ENCODE measurements at places on chromosomes 13 and 19. TPM values are rescaled to one million over a fixed set of nuclear protein-coding genes. Genes with fewer than 3 reads are reported as not detected.
A peak's percentile ranks its signal among the peaks of the same experiment; 100 is the strongest.

DNA sequence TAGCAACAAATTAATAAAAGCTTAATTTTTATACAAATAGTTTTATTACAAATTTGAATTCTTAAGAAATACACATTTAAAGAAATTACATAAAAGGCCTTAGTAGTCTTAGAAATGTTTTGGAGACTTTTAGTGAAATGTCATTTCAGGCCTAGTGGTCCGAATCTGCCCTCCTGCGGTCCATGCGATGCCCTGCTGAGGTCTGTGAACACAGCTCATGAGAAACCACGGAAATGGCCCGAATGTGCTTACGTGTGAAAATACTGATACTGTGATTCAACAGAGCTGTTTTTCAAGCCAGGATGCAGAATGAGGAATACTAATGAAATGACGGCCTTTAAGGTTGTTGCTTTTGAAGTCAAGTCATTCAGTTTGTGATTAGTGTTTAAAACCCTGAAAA lies 157.9 kb downstream of the COL4A1 start:
- H3K4me1 ChIP-seq = no peaks in the 10 kb centered on the region
- H3K4me3 ChIP-seq = no peak overlapping the region
- no peak for DNase-seq
- H3K36me3 ChIP-seq = peaks cover 5% of the 10 kb centered on the region
- H3K27me3 ChIP-seq = no peaks in the 10 kb centered on the region
- no peak overlapping the region for H3K27ac ChIP-seq

GRCh38 chr13:49132479-49133002 lies 87.6 kb upstream of the MLNR start:
- H3K27me3 ChIP-seq = no peaks in the 10 kb centered on the region
- no peak overlapping the region for H3K4me3 ChIP-seq
- DNase-seq = no peak
- peaks cover 43% of the 10 kb centered on the region for H3K36me3 ChIP-seq
- H3K27ac ChIP-seq = no peak overlapping the region

- H3K27me3 ChIP-seq = no peaks in the 10 kb centered on the region
- H3K36me3 ChIP-seq = peaks cover 4% of the 10 kb centered on the region
- no peak overlapping the region for H3K4me3 ChIP-seq
- DNase-seq = no peak
- peaks cover 23% of the 10 kb centered on the region for H3K4me1 ChIP-seq
- H3K27ac ChIP-seq = no peak overlapping the region
Observed at GRCh38 chr19:5143471-5144411, 174.8 kb downstream of the KDM4B start.

Gene MIER2
- 44.1 TPM for total RNA-seq

DNA sequence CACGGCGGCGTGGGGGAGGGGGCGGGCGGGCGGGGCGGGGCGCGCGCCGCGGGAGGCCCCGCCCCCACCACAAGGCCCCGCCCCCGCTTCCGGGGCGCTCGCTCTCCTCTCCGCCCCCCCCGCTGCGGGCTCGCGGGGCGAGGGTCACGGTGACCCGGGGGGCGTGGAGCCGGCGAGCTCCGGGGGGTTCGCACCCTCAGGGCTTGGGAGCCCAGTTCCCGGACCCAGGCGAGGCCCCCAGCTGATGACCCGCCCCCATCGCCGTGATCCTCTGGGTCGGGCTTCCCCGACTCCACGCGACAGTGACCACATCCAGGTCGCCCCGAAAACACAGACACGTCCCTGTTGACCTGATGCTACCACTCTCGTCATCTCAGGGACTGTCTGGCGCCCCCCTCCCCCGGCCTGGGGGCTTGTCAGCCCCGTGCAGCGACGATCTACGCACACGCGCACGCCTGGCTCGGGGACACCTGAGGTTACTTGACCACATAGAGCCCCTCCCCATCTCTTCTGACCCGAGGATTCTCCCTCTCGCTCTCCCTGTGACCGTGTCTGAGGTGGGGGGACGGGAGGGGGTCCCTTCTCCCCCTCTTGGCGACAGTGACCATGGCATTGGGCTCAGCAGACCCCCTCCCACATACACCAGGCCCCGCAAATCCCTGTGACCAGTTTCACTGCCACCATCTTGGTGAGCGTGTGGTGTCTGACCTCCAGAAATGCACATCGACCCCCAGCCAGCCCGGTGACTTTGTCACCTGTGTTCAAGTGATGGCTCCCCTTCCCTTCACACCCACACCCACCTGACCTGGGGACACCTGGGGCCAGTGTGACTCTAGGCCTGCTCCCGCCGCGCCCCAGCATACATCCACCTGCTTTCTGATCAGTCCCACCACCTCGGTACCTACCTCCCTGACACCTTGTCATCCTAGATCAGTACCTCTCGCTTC lies 670 bp downstream of the MAP2K7 start:
- peak overlapping the region; percentile 92 for H3K4me3 ChIP-seq
- peaks cover 13% of the 10 kb centered on the region for H3K4me1 ChIP-seq
- no peak for DNase-seq
- peak overlapping the region; percentile 77 for H3K27ac ChIP-seq
- H3K36me3 ChIP-seq = peaks cover 8% of the 10 kb centered on the region

DNA sequence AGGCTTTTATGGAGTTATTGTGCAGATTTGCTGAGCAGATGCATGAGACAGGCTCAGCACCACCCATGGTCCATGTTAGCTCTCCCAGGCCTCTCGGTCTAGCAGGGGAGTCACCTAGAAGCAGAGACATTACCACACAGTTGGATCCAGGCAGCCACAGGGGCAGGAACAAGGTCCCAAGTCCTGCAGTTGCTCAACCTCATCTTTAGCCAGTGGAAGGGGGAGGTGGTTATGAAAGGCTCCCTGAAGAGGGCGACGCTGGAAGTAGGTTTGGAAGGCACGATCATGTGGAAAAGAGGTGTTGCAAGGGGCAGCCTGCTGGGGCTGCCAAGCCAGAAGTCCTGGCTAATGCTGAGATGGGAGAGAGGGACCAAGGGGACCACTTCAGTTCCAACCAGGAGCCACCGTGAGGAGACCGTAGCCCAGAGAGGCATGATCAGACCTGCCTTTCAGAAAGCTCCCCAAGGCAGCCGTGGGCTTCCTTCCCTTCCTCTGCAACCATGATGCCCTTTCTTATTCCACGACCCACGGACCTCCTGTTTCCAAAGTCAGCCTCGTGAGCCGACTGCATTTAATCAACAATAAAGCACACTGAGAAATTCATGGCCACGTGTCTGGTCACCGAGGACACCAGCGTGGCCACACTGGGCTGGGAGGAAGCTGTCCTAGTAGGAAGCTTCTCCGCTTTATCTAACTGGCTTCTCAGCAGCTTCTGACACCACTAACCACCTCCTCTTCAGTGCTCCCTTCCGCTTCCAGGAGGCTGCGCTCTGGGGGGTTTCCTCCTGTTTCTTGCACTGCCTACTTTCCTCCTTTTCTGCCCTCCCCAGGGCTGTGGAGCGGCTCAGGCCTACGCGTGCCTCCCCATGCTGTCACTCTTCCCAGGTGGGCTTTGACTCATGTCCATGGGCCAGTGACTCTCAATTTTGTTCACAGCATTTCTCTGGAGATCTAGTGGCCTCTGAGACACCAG lies 2.6 kb downstream of the AP1M1 start:
- H3K4me3 ChIP-seq = no peak overlapping the region
- peaks cover 11% of the 10 kb centered on the region for H3K4me1 ChIP-seq
- DNase-seq = no peak
